Spleen (tissue), 13 donors: ENCODE measurements at places on chromosomes 2 and 18.

DNA sequence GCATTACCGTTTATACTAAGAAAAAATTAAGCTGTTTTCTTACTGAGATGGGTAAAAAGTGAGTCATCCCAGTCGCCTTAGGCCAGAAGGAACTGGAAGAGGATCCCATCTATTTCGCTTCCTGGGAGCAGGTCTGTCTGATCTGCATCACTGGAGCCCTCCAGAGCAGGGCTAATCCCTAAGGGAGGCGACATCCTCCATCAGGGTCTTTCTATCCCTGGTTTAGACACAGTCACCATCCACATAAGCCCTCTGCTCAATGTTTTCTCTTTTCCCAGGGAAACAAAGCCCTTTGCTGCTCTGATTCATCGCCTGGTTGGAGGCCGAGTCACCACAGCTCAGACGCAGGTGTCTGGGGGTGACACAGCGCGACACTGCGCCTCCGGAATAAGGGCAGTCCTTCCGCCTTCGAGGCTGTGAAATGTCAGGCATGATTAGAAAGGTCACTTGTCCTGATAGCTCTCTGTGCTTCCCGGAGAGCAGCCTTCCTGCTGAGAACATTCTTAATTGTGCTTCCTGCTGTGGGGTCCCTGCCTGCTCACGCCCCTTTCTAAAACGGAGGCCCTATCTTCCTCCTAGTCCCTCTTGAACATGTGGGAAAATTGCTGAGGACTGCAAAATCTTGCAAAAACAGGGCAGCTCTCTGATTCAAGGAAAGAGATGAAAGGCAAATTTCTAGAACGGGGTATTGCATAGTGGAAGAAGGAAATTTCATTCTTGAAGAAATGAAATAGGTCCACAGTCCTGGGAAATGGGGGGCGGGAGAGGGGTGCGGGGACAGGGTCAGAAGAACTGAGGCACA, 56.3 kb downstream of the MARCHF4 start:
- no peak for DNase-seq

DNA sequence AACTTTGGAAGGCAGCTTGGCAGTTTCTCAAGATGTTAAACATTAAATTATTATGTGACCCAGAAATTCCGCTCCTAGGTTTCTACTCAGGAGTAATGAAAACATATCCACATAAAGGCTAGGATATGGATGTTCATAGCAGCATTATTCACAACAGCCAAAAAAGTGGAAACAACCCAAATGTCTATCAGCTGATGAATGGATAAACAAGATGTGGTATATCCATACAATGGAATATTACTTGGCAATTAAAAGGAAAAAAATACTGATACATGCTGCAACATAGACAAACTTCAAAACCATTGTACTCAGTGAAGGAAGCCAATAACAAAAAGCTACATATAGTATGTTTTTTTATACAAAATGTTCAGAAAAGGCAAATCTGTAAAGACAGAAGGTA, 12.4 kb upstream of the FAM228A start:
- no peak for DNase-seq

DNA sequence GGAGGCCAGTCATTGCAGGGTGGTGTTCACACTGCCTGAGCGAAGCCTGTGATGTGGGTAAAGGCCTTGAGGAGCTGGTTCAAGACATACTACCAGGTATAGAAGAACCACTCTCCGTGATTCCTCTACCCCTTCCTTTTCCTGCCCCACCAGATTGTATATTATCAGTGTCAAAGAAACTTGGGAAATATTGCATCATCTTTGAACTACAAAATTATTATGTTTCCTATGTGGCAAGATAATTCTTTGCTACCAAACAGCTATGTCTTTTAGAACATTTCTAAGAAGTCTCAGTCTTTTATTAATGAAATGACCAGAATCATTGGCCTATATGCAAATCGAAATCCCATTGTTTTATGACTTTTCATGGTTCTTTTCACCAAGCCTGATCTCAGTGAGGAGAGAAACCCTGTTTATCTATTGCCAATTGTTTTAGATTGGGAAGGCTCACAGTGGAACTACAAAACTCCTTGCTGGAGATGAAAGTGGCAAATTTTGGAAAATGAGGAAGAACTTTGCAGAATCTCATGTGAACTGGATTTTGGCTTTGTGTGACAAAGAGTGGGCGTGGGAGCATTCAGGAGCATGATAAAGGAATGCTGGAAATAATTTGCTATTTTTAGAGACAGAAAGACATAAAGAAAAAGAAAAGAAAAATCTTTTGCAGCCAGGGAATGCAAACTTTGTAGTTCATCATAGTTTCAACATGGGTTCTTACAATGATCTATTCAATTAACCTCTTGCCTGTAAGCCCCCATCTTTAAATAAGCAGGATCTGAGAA, 286.9 kb downstream of the INSIG2 start:
- DNase-seq: no peak

GRCh38 chr18:48734460-48734859, 195.6 kb downstream of the CTIF start:
- DNase-seq: no peak

- peak; percentile 72 for DNase-seq
Observed at GRCh38 chr2:232338759-232339106, 39.8 kb upstream of the ALPP start.

DNA sequence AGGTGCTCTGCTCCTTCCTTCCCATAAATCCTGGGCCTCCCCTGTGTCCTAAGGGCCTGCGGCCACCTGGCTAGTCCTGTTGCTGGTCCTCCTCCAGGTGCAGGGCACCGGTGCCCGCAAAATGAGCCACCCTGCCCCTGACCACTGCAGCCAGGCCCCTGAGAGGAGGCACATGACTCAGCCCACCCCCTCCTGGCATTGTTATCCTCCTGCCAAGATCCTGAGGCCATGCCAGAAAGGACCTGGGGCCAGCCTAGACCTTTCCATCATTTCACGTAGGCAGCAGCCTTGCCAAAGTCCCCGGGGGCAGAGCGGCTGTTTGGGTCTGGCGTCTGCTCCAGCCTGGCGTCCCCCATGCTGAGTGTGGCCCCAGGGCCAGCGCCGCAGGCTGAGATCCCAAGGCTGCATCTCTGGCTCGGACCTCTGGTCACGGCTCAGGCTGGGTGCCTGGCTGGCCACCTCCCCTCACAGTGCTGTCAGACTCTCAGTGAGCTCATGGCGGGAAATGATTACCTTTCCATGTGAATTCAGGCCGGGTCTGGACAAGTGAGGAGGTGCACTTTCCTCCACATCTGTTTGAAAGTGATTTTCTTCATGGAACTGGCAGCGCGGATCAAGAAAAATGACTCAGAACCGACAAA, 81.0 kb downstream of the NDUFA10 start:
- peak; percentile 71 for DNase-seq

GRCh38 chr2:134391751-134392160, 137.9 kb downstream of the MGAT5 start:
- DNase-seq: no peak

GRCh38 chr18:35283923-35284794, 5.9 kb downstream of the ZSCAN30 start:
- DNase-seq: no peak

GRCh38 chr2:71216501-71216900, 10.4 kb downstream of the PAIP2B start:
- DNase-seq: no peak

- no peak for DNase-seq
Observed at GRCh38 chr2:37647971-37648330, 23.5 kb downstream of the CDC42EP3 start.

DNA sequence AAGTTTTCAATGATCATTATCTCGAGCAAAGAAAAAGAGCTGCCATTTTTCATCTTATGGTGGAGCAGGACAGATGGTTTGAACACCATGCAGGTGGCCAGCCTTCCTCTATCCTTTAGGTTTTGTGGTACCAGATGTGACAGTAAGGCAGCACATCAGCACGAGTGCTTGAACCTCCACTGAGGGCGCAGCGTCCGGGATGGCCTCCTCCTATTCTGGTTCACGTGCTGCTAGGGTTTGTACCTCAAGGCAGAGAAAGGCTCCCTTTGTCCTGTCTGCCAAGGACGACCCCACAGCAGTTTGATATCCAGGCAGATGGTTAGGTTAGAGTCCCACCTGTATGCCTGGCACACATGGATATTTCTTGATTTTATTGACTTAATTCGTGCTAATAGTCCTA, 50.2 kb downstream of the DCDC2C start:
- DNase-seq: no peak

GRCh38 chr2:217049956-217050355, 190.1 kb upstream of the TNP1 start:
- DNase-seq: no peak

DNA sequence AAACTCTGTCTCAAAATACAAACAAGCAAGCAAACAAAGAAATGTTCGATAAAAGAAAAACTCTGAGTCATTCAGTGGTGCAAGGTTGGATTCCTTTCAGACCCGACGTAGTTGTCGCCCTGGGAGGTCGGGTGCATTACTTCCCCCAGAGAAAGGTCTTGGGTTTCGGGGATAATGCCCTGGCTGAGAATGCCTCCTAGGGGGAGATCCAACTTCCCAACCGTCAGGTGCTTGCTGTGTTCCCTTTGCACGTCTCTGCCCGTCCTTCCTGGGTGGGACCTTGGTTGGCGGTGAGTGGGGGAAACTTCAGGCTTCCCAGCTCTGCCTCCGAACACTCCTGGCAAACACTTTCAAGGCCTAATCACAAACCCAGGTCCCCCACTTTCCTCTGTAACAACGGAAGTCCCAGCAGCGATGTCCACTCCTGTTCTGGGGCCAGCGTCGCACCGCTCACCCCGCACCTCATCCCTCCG, 609 bp downstream of the TPGS2 start:
- no peak for DNase-seq

GRCh38 chr18:7479756-7480155, 87.4 kb upstream of the PTPRM start:
- no peak for DNase-seq

GRCh38 chr2:38122344-38122743, 46.4 kb upstream of the CYP1B1 start:
- DNase-seq: no peak

- DNase-seq: no peak
Observed at GRCh38 chr2:212922701-212923100, 228.7 kb downstream of the IKZF2 start.

- DNase-seq: no peak
Observed at GRCh38 chr18:10131460-10132395, 217.9 kb downstream of the VAPA start.

DNA sequence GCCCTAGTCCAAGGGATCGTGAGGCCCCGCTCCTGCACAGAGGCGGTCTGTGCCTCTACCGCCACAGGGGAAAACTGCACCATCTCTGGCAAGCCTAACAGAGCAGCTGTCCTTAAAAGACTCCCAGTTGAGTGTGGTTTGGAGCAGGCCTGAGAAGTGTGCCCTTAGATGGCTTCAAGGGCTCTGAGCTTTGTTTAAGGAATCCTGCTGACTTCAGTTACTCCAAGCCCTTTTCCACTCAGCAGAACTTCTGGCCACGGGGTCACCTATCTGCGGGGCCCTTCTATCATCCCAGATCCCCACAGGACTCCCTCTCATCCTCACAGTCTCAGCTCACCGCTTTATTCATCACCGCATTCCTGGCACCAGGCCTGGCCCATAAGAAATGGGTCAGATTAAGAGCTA, 131.5 kb downstream of the CCDC74A start:
- no peak for DNase-seq

DNA sequence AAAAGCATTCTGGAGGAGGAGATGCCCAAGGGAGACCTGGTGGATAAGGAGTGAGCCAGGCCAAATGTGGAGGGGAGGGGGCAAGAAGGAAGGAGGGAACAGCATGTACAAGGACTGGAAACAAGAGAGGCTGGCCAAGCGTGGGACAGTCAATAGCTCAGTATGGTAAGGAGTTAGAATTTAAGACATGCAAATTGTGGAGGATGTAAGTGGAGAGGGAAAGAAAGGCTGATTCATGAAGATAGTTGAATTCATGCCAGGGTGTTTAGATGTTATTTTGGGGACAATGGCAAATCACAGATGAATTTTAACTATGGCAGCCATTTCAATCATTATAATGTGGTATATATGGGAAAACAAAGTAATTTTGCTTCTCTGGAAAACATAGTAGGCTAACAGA, 462.3 kb downstream of the MEIS1 start:
- no peak for DNase-seq

GRCh38 chr18:30139631-30140287, 902.8 kb downstream of the DSC3 start:
- no peak for DNase-seq

DNA sequence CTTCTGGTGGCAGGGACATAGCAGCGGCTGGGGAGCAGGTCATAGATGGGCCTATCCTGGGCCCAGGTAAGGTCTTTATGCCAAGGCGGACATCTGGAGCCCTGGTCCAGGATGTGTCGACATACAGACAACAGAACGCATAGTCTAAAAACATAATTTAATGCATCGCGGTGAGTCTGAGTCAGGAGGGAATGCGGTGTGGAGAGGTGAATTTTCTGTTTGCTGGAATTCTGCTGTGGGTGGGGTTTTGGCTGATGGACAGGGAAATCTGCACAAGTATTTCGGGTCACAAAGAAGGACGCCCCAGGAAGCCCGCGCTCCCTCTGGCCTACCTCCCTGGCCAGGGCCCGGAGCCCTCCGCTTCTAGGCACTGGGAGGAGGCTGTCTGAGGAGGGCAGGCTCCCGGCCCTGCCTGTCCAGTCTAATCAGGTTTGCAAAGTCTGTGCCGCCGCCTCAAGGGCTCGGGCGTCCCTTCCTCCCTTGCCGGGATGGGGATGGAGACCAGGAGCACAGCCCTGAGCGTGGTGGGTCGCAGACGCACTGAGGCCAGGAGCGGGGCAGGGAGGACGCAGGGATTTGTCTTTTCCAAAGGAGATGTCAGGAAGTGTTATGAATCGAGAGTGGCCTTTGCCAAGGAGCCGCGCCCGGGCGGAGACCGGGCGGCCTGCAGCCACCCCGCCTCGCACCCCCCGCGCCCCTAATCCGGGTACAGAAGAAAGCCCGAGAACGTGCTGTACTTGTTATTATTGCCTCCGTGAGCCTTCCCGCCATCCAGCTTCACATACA, 2.3 kb downstream of the C1QL2 start:
- no peak for DNase-seq

GRCh38 chr18:79399275-79400081, 3.7 kb downstream of the NFATC1 start:
- peak; percentile 91 for DNase-seq

DNA sequence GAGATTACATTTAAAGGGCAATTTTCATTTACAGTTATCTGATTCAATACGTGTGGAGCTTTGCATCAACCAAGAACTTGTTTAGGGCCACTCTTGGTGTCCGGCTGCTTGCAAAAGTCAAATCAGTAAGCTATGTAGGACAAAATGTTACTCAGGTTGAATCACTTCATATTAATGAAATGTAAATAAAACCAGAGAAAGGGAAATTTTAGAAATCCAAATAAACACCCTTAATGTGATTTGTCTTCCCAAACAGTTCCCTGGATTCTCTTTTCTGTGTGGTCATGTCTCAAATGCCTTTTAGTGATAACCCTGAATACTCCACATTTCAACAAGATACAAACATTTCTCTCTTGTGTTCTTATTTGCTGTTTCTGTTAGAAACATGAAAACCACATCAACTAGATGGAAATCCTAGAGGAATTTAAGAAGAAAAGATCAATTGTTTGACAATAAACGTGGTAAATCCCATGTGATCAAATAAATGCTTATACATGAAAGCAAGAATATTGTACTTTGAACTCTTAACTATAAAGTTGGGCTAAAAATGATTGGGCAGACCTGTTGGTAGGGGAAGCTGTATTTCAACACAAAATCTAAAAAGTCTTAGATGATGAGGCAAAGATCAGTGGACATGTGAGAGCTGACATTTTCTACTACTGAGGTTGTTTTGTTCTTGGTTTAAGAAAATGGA, 101.3 kb downstream of the CDC42EP3 start:
- DNase-seq: no peak
